ENCODE measurements at places on chromosomes 3 and 15.

DNA sequence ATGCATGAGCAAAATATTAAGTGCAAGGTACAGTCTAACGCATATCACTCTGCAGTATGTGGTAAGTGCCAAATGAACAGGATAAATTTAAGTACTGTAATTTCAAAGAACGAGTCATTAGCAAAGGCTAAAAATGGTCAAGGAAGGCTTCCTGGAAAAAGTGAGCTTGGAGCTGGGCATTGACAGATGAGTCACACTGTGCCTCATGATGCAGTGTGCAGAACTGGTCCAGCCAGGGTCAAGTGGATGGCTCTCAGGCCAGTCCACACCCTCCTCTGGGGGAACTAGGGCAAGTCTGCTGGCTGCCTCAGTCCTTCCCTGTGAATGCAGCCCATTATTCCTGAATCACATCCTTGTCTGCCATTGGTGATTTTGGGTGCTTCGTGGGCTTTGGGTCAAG, 76.3 kb downstream of the CACNA1D start:
- no peak for DNase-seq

DNA sequence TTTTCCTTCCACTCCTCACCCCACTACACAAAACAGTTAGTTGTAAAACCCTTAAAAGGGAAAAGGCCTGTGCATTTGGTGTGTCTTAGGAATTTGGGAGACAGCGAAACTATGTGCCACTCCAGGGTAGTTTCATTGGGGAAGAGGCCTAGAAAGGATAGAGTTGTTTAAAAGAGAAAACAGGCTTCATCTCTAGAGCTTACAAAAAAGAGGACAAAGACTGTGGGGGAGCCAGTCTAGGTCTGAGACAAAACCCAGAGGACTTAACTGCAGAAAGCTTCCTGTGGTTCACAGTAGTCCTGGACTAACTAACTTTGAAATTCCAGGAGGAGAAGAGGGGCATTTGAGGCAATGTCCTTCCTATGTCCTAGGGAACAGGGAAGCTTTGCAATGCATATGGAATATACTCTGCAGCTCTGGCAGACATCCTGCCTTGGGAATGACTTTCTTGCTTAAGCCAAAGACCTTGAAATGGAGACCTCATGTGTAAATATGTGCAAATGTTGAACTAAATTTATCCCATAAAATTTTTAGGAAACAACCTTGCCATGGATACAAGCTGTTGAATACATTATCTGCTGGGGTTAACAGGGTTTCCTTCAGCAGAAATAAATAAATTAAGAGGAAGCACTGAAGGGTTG, 159.4 kb downstream of the LSAMP start:
- DNase-seq = no peak

- DNase-seq = no peak
Observed at GRCh38 chr3:54223063-54223462, 100.7 kb downstream of the CACNA2D3 start.

- no peak for DNase-seq
Observed at GRCh38 chr3:36843065-36844051, 79.0 kb upstream of the DCLK3 start.

GRCh38 chr3:17336291-17336690, 406.1 kb downstream of the TBC1D5 start:
- no peak for DNase-seq

- no peak for DNase-seq
Observed at GRCh38 chr15:79903626-79904025, 6.8 kb upstream of the MTHFS start.

- no peak for DNase-seq
Observed at GRCh38 chr15:95874637-95875036, 455.9 kb upstream of the NR2F2 start.

GRCh38 chr3:41652506-41652905, 309.4 kb downstream of the ULK4 start:
- DNase-seq = no peak

DNA sequence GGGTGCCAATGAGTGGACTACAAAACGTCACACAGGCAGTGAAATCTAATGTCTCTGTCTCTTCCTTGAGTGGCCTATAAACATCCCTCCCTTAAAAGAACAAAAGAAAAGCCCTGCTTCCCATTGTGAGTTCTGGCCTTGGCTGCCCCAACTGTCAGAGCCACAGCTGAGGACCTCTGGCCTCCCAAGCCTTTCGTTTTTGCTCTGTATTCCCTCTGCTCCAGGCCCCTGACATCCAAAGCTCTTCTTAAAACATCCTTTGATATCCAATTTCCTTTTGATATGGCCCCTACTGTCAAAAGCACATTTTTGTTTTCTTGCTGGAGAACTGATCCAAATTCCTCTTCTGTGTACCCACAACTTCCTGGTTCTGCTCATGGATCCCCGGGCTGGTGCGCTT, 126.8 kb downstream of the RORA start:
- DNase-seq = no peak

GRCh38 chr3:78951342-78951945, 816.4 kb downstream of the ROBO1 start:
- no peak for DNase-seq

GRCh38 chr3:108190346-108190745, 31.9 kb downstream of the IFT57 start:
- DNase-seq = no peak

GRCh38 chr15:31871887-31872281, 158.4 kb upstream of the CHRNA7 start:
- DNase-seq = no peak

- DNase-seq = no peak
Observed at GRCh38 chr3:171747223-171747920, 62.9 kb downstream of the PLD1 start.

GRCh38 chr3:167030082-167030725, 349.9 kb downstream of the ZBBX start:
- DNase-seq = no peak

- no peak for DNase-seq
Observed at GRCh38 chr15:63983061-63983711, 63.1 kb downstream of the DAPK2 start.

DNA sequence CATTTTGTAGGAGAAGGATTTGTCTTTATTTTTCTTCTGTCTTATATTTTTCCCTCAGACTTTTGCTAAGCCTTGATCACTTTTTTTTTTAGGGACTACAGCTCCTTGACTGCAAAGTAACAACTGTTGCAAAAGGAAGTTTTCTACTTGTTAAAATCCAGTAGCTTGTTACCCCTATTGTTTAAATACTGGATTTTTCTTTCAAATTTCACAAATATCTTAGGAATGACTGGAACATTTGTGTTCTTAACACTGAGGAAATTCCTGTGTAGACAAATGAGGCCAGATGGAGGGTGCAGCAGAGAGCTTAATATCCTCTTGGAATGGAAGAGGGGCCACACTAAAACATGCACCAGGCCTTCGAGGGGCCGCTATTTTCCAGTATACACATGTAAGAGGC, 3.2 kb upstream of the PGPEP1L start:
- no peak for DNase-seq

GRCh38 chr3:43390255-43390588, 103.9 kb downstream of the SNRK start:
- no peak for DNase-seq

DNA sequence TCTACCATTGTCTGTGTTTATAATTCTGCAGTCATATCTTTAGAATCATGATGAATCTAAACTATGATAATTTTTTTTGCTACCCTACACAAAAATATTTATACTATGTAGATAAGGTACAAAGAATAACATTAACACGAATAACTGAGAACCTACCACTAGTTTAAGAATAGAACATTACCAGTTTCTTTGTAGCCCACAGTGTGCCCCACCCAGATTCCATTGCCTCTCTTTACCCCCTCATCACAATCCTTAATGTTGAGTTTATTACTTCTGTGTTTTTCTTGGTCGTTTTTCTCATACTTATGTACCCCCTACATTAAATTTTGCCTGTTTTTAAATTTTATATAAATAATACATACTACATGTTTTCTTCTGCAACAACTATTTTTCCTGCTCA, 140.5 kb downstream of the BBX start:
- no peak for DNase-seq

DNA sequence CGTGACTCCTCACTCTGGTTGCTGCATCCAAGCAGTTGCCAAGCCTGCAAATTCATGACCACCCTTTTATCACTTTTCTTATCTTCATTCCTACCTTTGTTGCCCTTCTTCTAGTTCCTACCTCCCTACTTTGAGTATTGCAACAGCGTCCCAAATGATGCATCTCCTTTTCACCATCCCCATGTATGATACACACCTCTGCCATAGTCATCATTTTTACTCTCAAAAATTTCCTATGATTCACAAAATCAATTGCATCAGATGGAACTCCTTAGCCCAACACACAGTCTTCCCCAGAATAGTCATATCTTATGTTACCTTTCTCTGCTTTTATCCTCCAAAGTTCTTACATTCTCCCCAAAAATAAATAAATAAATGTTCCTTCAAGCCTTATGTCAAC, 262.6 kb downstream of the TBL1XR1 start:
- DNase-seq = no peak

GRCh38 chr3:73787620-73788019, 162.9 kb upstream of the PDZRN3 start:
- no peak for DNase-seq

GRCh38 chr15:78054966-78055365, 22.5 kb downstream of the TBC1D2B start:
- no peak for DNase-seq

- no peak for DNase-seq
Observed at GRCh38 chr3:112974178-112974517, 755 bp downstream of the CD200R1 start.

DNA sequence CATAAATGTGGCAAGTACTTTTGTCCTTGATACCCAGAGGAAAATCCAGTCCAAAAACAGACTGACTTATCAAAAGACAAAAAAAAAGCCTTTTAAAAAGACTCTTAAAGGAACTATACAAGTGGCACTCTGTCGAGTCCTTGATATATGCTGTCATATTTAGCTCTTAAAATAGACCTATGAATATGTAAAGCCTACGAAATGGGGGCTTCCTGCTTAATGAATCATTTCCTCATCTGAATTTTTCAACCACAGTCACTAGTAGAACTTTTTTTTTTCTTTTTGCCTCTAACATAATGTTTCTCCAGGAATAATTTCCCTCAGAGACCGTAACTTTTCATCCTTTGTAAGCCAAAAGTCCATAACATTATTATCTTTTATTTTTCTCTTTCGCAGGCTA, 95.8 kb downstream of the P3H2 start:
- DNase-seq = no peak

DNA sequence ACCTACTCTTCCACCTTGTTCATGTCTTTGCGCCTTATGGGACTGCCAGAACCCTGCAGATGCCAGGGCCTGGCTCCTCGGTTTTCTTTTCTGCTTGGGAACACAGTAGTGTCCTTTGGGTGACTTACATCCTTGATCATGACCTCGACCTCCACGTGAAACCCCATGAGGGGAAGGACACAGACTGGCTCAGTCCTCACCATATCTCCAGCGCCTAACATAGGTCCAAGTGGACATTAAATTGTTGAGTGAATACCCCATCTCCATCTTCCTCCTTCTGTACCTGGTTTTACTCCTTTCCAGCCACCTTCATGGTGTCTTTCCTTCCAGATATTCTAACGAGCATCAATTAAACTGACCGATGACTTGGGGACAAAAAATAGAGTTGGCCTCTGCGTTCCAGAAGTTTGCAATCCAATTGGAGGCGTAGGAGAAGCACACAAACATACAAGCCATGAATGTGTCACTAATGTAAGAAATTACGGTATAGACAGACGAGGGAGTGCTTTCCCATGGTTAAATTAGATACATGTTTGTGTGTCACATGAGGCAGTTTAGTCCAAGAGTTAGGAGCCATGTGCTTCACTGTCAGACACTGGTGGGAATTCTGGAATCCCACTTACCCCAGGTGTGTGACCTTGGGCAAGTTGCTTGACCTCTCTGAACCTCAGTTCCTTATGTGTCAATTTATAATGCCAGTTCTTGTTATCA, 907 bp upstream of the HERC1 start:
- DNase-seq = no peak

DNA sequence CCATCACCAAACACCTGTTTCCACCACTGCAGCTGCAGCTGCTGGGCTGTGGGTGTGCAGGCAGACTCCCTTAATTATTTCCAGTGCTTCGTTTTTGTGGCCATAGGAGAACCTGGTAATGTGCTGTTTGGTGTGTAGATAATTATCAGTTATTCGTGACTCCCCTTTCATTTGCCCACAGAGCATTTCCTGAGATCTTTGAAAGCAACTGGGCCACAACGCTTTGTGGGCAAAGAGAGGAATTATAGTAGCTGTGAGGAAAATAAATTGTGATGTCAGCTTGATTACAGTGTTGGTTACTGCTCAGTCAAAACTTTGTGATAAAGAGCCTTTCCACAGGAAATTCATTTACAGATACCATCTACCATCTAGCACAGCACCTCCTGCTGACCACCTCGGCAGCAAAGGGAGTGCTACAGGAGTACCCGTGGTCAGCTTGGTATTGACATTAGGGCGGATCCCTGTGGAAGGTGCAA, 193.3 kb upstream of the SLCO3A1 start:
- DNase-seq = no peak

GRCh38 chr15:28096411-28096669, 2.8 kb downstream of the OCA2 start:
- no peak for DNase-seq

GRCh38 chr3:129836381-129837064, 57.0 kb downstream of the TMCC1 start:
- no peak for DNase-seq

- no peak for DNase-seq
Observed at GRCh38 chr3:173000553-173000952, 140.5 kb downstream of the SPATA16 start.

DNA sequence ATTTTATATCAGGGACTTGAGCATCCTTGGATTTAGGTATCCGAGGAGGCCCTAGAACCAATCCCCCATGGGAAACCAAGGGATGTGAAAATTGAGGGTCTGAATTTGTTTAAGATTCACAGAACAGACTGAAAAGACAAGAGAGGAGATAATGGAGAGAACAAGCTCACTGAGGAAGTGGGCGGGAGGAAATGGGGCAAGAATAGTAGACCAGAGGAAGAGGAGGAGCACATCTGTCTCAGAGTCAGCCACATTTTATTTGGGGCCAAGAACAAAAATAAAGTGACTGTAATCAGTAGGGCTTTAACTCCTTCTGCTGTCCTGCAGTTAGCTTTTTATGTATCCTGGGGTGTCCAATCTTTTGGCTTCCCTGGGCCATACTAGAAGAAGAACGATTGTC, 63.8 kb downstream of the BLM start:
- DNase-seq = no peak

GRCh38 chr3:196499061-196499460, 4.5 kb downstream of the RNF168 start:
- no peak for DNase-seq

- no peak for DNase-seq
Observed at GRCh38 chr3:46369675-46370132, 1.0 kb upstream of the CCR5 start.

DNA sequence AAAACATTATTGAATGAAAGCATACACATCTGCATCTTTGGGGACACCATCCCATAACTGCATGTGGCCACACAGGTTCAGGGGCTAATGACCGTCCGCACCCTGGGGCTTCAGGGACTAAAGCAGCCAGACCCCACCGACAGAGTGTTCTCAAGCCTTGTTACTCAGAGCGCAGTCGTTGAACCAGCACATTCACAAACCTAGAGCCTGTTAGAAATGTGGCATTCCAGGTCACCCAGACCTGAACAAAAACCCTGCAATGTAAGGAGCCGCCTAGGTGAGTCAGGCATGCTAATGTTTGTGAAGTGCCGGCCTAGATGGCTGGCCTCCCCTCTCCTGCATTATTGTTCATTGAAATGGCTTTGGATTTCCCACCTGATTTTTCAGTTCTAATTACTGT, 52.3 kb upstream of the HACD2 start:
- no peak for DNase-seq

Measured in heart left ventricle (tissue), 16 donors.